ENCODE measurements at places on chromosomes 7 and 10.

GRCh38 chr7:47461746-47462145 is 120.2 kb downstream of the TNS3 start:
- no peak for DNase-seq

- no peak for DNase-seq
Measured at GRCh38 chr7:14407246-14408015, 418.0 kb upstream of the ETV1 start.

DNA sequence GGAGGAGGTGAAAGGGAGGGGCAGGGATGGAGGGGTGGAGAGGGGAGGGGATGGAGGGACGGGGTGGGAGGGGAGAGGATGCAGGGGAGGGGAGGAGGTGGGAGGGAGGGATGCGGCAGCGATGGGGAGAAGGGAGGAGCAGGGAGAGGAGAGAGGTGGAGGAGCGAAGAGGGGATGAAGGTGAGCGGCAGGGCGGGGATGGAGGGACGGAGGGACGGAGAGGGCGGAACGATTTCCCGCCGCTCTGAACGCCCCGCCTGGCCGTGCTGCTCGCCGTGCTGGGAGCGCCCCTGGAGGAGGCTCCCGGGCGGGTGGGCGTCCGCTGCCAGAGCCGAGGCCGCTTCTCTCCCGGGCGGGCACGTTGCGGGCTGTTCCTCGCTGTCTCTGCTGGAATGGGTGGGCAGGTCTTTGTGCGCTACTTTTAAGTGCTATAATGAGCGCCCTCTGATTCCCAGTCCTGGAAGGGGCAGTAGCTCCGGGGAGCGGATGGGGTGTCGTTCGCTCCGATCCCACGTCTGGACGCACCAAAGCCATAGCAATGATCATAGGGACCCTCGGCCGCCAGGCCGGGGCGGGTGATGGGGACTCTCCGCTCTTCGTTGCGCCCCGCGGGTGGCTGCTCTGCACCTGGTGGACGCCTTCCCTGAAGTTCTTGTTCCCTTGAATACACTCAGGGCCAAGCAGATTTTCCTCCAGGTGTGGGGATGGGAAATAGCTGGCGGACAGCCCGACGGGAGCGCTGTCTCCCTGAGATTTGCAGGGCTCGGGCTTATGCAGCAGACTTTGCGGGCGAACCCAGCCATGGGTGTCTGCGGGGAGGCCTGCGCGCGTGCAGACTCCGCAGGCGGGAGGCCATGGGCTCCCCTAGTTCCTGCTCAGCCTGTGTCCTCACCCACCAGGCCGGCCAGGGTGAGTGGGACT is 81.1 kb upstream of the CPXM2 start:
- DNase-seq, result peak; percentile 80

- DNase-seq, result no peak
Measured at GRCh38 chr7:158885624-158886023, 29.3 kb downstream of the DYNC2I1 start.

- DNase-seq, result peak; percentile 93
Measured at GRCh38 chr7:83162402-83163256, at the start of gene PCLO. Gene PCLO, minus strand, starts transcription at chr7:83162884. Its CDS starts 292 bp downstream, at chr7:83162592.

DNA sequence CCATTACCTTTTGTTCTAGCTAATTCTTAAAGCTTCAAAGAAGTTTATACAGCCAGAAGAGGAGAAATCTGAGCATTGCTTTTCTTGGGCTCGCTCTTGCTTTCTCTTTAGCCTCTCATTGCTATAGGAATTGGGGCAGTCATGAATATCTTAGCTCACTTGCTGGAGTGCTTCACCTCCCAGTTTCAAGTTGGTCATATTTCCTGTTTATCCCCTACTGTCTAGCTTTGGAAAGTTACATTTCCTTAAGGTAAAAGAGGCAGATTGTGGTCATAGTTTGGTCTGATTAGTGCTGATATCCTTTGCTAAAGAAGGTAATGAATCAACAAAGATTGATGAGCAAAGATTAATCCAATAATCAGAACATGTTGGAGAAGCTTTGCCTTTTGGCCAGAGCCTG is 77.7 kb upstream of the GLI3 start:
- no peak for DNase-seq

- no peak for DNase-seq
Measured at GRCh38 chr7:125563964-125564529, 634.4 kb upstream of the POT1 start.
